ENCODE measurements at places on chromosomes 7 and 10.

GRCh38 chr10:17209881-17210280 lies 8.4 kb upstream of the TRDMT1 start:
- DNase-seq = no peak

DNA sequence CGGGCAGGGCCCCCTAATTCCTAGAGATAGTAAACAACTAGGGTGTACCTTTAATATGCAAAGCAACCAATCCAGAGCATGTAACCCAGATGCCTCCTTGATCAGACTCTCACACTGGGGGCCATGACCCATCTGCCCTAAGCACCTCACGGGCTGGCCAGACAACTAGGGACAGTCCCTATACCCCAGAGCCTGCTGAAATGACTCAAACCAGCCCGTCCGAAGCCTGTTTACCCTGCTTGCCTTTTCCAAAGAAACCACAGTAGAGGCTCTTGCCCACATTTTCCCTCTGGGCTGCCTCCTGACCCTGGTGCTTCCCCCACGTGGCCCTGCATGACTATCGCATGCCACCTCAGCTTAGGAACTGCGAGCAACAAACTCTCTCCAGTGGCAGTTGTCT lies 46.2 kb downstream of the RGS10 start:
- no peak for DNase-seq

DNA sequence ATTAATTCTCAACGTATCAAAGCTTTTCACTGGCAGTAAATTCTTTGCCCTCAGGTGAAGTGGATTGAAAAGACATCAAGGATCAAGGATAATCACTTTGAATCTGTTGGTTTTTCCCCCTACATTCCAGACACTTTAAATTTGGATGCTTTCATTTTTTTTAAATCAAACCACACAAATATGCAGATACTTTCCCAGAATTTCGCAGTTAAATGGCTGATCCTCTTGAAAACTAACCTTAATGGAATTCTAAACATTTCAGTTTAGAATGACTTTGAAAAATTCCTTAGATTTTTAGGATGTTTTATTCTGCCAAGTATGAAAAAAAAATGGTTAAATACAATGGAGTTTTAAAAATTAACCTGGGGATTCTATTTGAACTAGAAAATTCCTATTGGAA lies 325.9 kb downstream of the GFRA1 start:
- no peak for DNase-seq

DNA sequence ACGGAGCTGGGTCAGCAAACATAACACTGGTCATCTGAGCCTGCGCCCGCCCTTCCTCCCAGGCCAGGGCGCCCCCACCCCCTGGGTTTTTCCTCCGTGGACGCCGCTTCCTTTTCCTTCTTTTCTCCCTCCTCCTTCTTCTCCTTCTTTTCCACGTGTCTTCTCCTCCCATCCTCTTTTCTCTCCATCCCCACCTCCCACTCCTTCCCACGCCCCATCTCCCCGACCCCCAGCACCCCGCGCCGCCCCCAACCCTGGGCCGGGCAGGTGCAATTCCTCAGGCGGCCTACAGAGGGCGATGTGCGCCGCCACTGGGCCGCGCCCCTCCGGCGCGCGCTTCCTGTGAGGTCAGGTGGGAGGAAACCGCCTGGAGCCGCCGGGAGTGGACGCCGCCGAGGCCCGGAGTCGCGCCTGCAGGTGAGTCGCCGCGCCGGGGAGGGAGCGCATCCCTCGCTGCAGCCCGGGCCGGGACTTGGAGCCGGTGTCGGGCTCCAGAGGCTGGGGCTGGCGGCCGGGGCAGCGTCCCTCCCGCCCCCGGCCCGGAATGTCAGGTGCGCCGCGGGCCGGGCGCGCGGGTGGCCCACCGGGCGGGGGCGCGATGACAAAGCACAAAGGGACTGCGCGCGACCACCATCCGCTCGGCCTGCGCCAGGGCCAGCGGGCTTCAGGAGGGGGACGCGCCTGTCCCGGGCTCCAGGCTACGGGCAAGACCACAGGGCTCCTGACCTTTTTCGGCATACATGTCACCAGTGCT lies at the start of gene FAM241B:
Gene FAM241B, plus strand, starts transcription at position 351 of the 754 bp plus-strand sequence. CDS start 1,497 bp downstream, outside the sequence.
- DNase-seq = peak; percentile 90

Data from neural progenitor cell (in vitro differentiated cells).